ENCODE measurements at places on chromosomes 4 and X.

- no peak for DNase-seq
Observed at GRCh38 chr4:6722891-6723290, 6.9 kb downstream of the BLOC1S4 start.

DNA sequence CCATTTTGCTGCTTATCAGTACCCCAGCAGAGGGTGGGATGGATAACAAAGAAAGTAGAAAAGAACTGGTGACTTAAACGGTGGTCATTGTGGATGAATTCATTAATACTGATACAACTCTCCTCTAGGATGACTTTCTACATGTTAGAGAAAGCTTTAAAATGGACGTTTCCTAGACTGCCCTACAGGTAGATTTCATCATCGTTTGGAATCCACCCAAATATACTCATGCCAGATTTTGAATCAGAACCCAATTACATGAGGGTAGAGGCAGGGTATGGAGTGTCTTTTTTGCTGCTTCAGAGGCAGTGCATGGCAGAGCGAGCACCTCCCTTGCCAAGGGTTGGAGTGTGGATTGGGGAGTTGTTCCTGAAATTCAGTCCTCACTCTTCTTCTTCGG, 13.3 kb upstream of the ANTXR2 start:
- DNase-seq: no peak

DNA sequence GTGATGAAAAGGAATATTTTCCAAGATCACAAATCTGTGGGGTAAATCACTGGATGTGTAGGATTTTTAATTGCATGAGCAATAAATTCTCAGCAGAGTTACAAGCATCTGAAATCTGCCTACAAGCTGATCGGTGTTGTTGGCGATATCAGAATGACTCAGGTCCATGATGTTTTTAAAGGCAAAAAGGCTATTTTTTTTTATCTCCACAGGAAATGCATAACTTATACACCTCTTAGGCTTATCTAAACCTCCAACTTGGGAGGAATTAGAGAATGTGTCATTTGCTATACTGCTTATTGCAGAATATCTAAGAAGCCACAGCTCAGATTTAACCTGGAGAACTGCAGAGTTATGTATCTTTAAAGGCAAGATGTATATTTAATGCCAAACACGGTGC, 61.6 kb downstream of the KIT start:
- DNase-seq: no peak

DNA sequence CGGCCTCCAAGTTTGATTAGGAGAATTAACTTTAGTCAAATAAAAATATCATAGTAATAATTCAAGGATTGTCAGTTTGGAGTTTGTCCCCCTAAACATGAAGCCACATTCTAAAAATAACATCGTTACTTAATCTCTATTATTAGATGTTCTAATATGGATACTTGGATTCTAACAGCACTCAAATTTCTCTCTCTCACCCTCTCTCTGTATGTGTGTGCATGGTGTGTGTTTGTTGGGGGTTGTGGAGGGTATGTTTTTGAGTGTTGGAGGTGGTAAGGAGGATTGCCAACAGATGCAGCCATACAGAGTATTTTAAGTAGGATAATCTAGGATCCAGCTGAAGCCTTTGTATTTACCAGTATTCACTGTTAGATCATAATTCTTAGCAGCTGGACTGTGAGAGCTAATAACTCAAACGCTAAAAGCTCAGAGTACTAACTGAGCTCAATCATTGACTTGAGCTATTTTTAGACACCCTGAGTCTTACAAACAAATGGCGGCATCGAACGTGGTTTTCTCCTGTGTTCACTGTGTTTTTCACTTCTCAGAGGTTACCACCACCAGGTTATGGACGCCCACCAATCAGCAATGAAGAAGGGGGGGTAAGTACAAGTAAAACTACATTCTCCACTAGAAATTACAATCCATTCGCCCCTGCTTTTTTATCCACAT, 8.8 kb downstream of the ENAM start:
- no peak for DNase-seq

DNA sequence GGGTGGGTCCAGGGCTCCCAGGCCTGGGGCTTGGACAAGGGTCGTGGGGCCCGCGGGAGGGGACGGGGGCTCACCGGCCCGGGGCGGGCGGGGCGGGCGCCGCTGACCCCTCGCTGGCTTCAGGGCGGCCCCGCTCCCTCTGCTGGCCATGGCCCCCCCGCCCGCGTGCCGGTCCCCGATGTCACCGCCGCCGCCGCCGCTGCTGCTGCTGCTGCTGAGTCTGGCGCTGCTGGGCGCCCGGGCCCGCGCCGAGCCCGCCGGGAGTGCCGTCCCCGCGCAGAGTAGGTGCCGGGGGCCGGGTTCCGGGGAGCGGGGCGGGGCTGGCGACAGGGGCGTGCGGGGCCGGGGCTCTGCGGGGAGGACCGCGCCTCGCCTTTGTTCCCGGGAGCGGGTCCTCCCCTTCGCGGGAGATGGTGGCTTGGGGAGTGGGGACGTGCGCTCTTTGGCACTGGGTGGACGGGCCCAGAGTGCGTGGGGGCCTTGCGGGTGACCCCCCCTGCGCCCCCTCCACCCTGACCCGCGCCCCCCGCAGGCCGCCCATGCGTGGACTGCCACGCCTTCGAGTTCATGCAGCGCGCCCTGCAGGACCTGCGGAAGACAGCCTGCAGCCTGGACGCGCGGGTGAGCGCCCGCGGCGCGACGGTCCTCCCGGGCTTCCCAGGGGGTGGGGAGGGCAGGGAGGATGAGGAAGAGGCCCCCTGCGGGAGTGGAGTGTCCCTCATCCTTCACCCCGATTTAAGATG, 16.8 kb upstream of the NAT8L start:
- DNase-seq: no peak

Data from muscle of arm (tissue), 14 donors.